Nasal cavity respiratory epithelium epithelial cell of viscerocranial mucosa (primary cell): ENCODE measurements at places on chromosomes 4 and X. TPM values are rescaled to one million over a fixed set of nuclear protein-coding genes. Genes with fewer than 3 reads are reported as not detected.

MSMO1 gene
- total RNA-seq: 381 and 462 TPM in 2 replicates

CENPVL1 gene
- total RNA-seq: not detected in 2 replicates

FGF2 gene
- total RNA-seq: 6.8 and 19.1 TPM in 2 replicates

CDKL5 gene
- total RNA-seq: 5.8 and 7.3 TPM in 2 replicates

HEPH gene
- 0.14 and 0.34 TPM in 2 replicates for total RNA-seq

PABPC1L2B gene
- total RNA-seq: not detected in 2 replicates

PPP4R3C gene
- not detected in 2 replicates for total RNA-seq

HSFX2 gene
- total RNA-seq: 0.21 TPM in 1 of 2 replicates, not detected in the other

SLITRK4 gene
- under 0.01 TPM in 1 of 2 replicates, not detected in the other for total RNA-seq

NEIL3 gene
- 0.43 and 1.4 TPM in 2 replicates for total RNA-seq

MXRA5 gene
- total RNA-seq: 0.34 and 22.8 TPM in 2 replicates

SLC26A1 gene
- total RNA-seq: under 0.01 and 0.07 TPM in 2 replicates

IL2 gene
- total RNA-seq: not detected in 2 replicates

SRPX2 gene
- 6.8 and 23.5 TPM in 2 replicates for total RNA-seq

PITX2 gene
- total RNA-seq: under 0.01 and 0.07 TPM in 2 replicates

MBNL3 gene
- total RNA-seq: 6.8 and 10.2 TPM in 2 replicates

TMEM185A gene
- 17.4 and 23.0 TPM in 2 replicates for total RNA-seq

TRIM61 gene
- 0.64 and 1.0 TPM in 2 replicates for total RNA-seq

PPP2R3B gene
- total RNA-seq: 5.3 and 15.4 TPM in 2 replicates

ZNF827 gene
- total RNA-seq: 3.8 and 11.5 TPM in 2 replicates

CSAG3 gene
- total RNA-seq: not detected in 2 replicates

NAP1L3 gene
- total RNA-seq: not detected in 2 replicates

RTL5 gene
- under 0.01 and 0.50 TPM in 2 replicates for total RNA-seq

TRPC3 gene
- total RNA-seq: not detected in 2 replicates

TMEM154 gene
- total RNA-seq: 23.6 and 30.8 TPM in 2 replicates

FAM53A gene
- total RNA-seq: 1.1 and 1.4 TPM in 2 replicates

AP1S2 gene
- 13.0 and 18.1 TPM in 2 replicates for total RNA-seq

TBC1D1 gene
- 32.1 and 43.5 TPM in 2 replicates for total RNA-seq

PPAT gene
- 32.7 and 33.8 TPM in 2 replicates for total RNA-seq

WAS gene
- under 0.01 and 0.28 TPM in 2 replicates for total RNA-seq

TLR3 gene
- 0.68 and 7.5 TPM in 2 replicates for total RNA-seq

CXCL6 gene
- 0.78 TPM in 1 of 2 replicates, not detected in the other for total RNA-seq

RPL10 gene
- 2,212 and 2,409 TPM in 2 replicates for total RNA-seq

PABPC5 gene
- not detected in 2 replicates for total RNA-seq

PABPC4L gene
- total RNA-seq: under 0.01 and 0.28 TPM in 2 replicates

INPP4B gene
- 35.6 and 39.3 TPM in 2 replicates for total RNA-seq

NPY5R gene
- total RNA-seq: not detected in 2 replicates

PARM1 gene
- under 0.01 and 0.71 TPM in 2 replicates for total RNA-seq
